ENCODE measurements at places on chromosomes 2 and 18.

DNA sequence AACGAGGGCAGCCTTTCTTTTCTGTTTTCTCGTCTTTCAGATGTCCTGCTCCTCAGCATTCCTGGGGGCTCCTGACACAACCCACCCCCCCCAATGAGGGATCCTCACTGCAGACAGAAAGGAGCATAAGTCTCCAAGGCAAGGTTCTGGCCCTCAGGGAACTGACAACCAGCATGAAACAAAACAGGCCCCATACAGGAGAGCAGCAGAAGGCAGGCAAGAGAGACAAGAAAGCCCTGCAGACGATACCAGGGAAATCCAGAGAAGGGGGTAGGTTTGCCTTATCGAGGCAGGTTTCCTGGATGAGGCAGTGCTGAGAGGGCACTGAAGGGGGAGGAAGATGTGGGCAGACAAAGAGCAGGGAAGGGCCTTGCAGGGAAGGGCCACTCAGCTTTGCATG is 103.9 kb upstream of the EPAS1 start:
- DNase-seq, result no peak

DNA sequence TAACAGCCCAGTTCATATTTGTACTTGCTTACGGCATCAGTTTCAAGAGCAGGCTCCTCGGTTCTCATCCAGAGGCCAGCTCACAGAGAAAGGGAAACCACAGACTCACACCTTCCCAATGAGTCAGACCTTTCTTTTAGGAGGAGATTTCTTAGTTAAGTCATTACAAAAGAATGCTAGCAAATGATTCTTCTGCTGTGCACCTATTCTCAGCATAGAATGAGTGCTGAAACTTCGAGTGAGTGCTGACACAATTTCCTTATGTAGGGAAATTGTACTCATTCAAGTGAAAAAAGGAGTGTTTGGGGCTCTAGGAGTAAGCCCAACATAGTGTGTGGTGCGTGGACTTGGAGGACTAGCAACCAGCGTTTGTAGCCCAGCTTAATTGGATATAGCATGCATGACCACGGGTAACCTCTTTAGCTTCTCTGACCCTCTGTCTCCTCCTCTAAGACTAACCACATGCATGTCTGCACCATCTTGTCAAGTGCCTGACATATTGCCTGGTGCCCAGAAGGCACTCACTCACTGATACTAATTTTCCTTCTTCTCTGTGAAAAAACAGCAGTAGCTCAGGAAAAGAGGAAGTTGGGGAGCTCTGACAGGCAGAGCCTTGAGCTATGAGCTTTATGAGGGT is 87.0 kb downstream of the ALPK2 start:
- peak; percentile 80 for DNase-seq

DNA sequence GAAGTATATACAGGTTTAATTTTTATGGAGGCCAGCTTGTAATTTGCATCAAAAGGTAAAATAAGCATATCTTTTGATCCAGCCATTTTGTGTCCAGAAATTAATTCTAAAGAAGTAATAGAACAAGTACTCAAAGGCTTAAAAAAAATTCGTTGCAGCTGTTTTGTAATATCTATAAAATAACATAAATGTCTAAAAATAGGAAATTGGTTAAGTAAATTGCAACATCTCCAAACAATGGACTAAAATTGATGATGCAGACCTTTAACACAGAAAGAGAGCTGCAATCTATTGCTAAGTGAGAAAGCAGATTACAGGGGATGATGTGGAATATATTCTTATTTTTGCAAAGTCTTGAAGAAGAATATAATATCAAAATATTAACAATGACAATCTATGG is 19.4 kb downstream of the AAK1 start:
- no peak for DNase-seq

- DNase-seq, result peak; percentile 21
Observed at GRCh38 chr2:127106457-127106990, 430 bp downstream of the BIN1 start.

DNA sequence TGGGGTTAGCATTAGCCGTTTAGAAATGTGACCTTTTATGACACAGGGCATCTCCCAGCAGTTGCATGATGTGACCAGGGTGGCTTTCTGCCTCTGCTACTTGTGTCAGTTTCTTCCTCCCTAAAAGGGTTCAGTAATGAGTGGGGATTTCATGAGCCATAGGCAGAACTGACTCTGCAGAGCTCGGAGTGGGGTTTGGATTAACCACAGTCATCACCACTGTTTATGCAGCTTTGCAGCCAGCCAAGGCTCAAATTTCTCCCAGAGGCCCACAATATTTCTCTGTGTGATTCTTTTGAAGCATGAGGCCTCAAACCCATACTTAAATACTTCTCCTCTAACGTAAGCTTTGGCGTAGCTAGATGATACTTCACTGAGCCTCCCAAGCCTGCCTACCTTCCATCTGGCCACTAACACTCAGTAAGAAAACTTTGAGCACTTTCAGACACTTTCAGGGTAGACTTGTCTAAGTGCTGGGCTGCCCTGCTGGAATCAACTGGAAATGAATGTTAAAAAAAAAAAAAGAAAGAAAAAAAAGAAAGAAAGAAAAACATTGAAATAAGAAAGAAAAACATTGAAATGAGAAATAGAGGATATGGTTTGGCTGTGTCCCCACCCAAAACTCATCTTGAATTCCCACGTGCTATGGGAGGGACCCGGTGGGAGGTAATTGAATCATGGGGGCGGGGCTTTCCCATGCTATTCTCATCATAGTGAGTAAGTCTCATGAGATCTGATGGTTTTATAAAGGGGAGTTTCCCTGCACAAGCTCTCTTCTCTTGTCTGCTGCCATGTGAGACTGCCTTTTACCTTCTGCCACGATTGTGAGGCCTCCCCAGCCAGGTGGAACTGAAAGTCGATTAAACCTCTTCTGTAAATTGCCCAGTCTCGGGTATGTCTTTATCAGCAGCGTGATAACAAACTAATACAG is 11.5 kb upstream of the LAPTM4A start:
- peak; percentile 58 for DNase-seq

- DNase-seq, result no peak
Observed at GRCh38 chr2:183666031-183666430, 541.8 kb downstream of the NUP35 start.

- no peak for DNase-seq
Observed at GRCh38 chr18:8416212-8417019, 192.8 kb upstream of the RAB12 start.

- DNase-seq, result no peak
Observed at GRCh38 chr18:10006311-10006893, 92.6 kb downstream of the VAPA start.

GRCh38 chr2:41042343-41042742 is 590.5 kb upstream of the SLC8A1 start:
- DNase-seq, result no peak

DNA sequence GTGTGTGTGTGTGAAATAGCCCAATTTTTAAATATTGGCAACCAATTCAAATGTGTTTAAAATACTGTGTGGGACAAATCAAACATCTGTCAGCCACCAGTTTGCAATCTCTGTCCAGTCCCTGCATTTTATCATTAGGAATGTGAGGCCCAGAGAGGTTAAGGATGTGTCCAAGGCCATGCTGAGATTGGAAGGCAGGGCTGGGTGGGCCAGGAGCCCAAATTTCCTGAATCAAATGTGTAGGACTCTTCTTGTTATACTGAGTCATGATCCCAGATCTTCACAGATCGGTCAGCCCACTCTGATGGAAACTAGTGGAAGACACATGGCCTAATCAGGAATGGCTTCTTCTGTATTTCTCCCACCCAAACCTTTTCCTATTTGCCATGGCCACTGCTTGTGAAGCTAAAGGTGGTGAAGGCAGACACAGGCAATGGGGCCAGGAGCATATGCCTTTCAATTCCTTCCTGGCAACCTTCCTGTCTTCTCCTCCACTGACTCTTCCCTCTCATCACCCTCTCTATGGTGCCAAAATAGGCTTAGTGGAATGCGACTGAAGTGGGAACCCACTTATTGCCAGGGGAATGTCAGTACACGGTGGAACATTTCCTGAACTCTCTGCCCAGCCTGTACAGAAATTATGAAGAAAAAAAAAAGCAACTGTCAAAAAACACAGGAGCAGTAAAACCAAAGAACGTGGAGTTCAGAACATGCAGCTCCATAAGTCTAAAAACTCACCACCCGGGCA is 35.5 kb downstream of the ZEB2 start:
- no peak for DNase-seq

DNA sequence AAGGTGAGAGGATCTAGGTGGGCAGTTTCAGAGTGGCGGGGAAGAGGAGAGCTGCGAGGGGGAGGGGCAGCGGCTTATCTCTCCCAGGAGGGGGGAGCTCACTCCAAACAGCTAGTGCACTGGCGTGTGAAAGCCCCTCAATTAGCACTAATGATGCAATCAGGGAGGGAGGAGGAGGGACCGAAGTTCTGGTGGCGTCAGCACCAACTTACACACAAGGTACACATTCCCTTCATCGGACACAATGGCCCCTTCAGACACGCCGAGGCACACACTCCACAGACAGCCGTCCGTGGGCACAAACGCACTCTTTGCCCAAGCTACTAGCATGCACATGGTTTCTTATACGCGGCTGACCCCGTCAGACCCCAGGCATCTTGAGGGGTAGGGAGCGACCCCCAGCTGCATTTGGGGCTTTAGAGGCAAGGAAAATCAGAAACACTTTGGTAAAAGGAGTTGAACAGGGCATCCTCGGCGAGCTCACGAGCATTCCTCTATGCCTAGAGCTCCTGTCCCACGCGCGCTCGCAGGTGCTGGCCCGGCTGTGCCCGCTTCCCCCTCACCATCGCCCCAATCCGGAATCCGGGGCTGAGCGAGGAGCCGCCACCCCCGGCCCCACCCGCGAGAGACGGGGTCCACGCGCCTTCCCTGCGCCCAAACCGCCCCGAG is 868 bp upstream of the PKDCC start:
- DNase-seq, result no peak

- DNase-seq, result no peak
Observed at GRCh38 chr2:73225513-73226360, 7.3 kb downstream of the PRADC1 start.

- no peak for DNase-seq
Observed at GRCh38 chr2:61995515-61995914, 90.0 kb downstream of the COMMD1 start.

All from activated CD8-positive, alpha-beta T cell treated with anti-CD3 and anti-CD28 coated beads for 36 hours (primary cell).